ENCODE measurements at places on chromosomes 12 and 14. TPM values are rescaled to one million over a fixed set of nuclear protein-coding genes. Genes with fewer than 3 reads are reported as not detected.

Gene ALKBH2
- 15.2 TPM for total RNA-seq

GRCh38 chr12:57717846-57718640 lies 20.5 kb downstream of the AGAP2 start:
- no peak overlapping the region for H3K27ac ChIP-seq
- H3K36me3 ChIP-seq: peaks cover 19% of the 10 kb centered on the region
- no peak for DNase-seq
- no peak overlapping the region for H3K4me3 ChIP-seq

GRCh38 chr12:19972325-19973288 lies 395.7 kb upstream of the PDE3A start:
- H3K4me3 ChIP-seq: no peak overlapping the region
- DNase-seq: no peak
- H3K27ac ChIP-seq: peak overlapping the region; percentile 62
- no peaks in the 10 kb centered on the region for H3K27me3 ChIP-seq

DNA sequence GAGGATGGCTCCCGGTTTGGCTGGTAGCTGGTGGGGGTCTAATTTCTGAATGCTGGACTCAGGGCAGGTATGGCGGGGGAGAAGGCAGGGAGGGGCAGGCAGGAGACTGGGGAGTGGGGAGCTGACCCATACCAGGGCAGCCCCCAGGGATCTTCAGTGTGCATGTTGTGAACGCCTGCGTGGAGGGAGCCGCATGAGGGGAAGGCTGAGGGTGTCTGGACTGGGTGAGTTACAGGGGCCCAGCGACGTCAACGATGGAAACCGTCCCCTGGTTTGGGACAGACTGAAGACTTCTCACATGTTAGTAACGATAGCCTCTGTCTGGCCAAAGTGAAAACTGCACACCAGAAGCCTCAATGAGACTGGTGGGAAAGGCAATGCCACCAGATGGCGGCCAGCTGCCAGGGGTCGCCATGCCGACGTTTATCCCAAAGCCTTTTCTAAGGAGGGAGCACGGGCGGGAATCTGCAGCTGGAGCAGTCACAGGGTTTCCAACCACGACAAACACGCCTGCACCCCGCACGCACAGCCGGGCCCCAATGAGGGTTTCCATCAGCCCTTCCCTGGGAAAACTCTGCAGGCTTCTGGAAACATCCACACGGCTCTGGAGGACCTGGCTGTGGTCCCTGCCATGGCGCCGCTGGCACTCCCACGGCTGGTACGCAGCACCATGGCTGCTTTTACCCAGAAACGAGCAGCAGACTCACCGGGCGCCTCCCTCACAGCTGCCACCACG lies 14.0 kb downstream of the PGAM5 start:
- peaks cover 37% of the 10 kb centered on the region for H3K36me3 ChIP-seq
- peaks cover 2% of the 10 kb centered on the region for H3K4me1 ChIP-seq
- H3K27me3 ChIP-seq: no peaks in the 10 kb centered on the region
- H3K4me3 ChIP-seq: no peak overlapping the region
- DNase-seq: no peak

DNA sequence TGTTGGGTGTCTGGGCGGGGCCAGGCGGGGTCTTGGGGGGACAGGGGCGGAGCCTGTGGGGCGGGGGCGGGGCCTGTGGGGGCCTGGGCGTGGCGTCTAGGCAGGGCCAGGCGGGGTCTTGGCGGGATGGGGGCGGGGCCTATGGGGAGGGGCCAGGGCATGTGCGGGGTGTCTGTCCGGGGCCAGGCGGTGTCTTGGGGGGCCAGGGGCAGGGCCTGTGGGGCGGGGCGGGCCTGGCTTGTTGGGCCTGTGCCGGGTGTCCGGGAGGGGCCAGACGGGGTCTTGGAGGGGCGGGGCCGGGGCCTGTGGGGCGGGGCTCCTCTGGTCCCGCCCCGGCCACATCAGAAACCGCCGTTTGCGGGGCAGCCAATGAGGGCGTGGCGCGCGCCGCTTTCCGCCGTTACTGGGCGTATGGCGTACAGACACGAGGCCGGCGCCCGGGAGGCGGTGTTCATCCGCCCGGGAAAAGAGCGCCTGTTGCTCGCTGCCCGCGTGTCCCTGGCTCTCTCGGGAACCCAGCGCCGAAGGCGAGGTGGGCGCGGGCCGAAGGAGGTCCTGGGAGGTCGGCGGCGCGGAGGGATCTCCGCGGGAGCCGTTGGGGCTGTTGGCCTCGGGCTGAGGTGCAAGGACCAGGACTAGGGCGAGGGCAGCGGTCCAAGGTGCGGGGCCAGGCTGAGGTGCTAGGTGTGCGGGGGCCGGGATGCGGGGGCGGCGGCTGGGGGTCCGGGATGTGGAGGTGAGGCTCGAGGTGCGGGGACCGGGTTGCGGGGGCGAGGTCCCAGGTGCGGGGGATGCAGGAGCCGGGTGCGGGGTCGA lies at the start of gene PIWIL1:
TSS of gene PIWIL1 (plus strand) at position 400 of the 816 bp plus-strand sequence. CDS start 4,705 bp downstream, outside the sequence.
- no peak within 1 kb of the TSS for H3K4me3 ChIP-seq
- H3K27me3 ChIP-seq: peaks cover 33% of the 10 kb centered on the region
- peaks cover 4% of the 10 kb centered on the region for H3K4me1 ChIP-seq
- no peak within 1 kb of the TSS for H3K27ac ChIP-seq

GRCh38 chr12:89890161-89890560 lies 181.5 kb upstream of the ATP2B1 start:
- H3K4me3 ChIP-seq: no peak overlapping the region
- H3K27ac ChIP-seq: no peak overlapping the region
- H3K36me3 ChIP-seq: peaks cover 6% of the 10 kb centered on the region
- DNase-seq: no peak
- H3K27me3 ChIP-seq: no peaks in the 10 kb centered on the region

GRCh38 chr14:36952689-36953088 lies 219.7 kb downstream of the SLC25A21 start:
- no peaks in the 10 kb centered on the region for H3K36me3 ChIP-seq
- H3K27me3 ChIP-seq: no peaks in the 10 kb centered on the region
- no peak overlapping the region for H3K27ac ChIP-seq
- no peak for DNase-seq
- H3K4me1 ChIP-seq: no peaks in the 10 kb centered on the region

DNA sequence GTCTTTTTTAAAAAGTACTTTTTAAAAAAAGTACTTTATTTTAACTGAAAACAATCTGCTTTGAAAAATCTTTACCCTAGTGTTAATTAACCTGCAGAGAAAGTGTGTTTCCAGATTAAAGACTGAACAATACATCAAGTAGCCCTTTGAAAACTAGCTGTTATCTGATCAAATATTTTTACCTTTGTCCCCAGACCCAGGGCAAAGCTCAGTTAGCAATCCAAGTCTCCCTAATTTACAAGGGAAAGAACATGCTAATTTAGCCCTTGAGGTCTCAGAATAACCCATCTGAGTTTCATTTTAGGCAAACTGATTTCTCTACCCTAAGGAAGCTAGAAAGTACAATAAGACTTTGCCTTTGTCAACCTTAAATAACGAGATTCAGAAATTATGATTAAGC lies 91.2 kb downstream of the PPM1H start:
- H3K27me3 ChIP-seq: peaks cover 12% of the 10 kb centered on the region
- H3K27ac ChIP-seq: no peak overlapping the region
- no peak for DNase-seq
- H3K4me3 ChIP-seq: no peak overlapping the region

DNA sequence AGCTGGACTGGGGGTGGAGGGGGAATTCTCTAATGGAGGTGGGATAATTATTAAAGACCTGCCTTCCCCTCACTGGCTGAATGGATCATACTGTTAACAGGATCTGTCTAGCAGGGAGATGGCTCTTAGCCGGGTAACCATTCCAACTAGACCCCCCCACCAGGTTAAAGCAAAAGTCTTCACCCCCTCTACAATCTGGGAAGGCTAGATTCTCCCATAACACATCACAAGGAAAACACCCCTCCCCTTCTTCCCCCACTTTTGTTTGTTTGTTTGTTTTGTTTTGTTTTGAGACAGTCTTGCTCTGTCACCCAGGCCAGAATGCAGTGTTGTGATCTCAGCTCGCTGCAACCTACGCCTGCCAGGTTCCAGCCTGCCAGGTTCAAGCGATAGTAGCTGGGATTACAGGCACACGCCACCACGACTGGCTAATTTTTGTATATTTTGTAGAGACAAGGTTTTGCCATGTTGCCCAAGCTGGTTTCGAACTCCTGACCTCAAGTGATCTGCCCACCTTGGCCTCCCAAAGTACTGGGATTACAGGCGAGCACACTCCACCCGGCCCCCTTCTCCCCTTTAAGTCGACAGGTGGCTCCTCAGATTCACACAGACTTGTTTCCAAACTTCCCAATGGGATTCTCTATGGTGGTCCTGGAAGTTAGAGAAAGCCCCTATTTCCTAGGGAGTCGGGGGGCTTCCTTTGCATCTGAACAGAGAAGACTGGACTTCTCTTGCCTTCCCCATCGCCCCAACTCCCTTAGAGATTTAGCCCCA lies 3.5 kb upstream of the BAZ2A start:
- H3K27me3 ChIP-seq: no peaks in the 10 kb centered on the region
- peak overlapping the region; percentile 97 for H3K4me3 ChIP-seq
- peak overlapping the region; percentile 91 for H3K27ac ChIP-seq

Gene TMTC1
- not detected for total RNA-seq
